CD4-positive, alpha-beta memory T cell (primary cell): ENCODE measurements at places on chromosomes 13 and 19. TPM values are rescaled to one million over a fixed set of nuclear protein-coding genes. Genes with fewer than 3 reads are reported as not detected.

DNA sequence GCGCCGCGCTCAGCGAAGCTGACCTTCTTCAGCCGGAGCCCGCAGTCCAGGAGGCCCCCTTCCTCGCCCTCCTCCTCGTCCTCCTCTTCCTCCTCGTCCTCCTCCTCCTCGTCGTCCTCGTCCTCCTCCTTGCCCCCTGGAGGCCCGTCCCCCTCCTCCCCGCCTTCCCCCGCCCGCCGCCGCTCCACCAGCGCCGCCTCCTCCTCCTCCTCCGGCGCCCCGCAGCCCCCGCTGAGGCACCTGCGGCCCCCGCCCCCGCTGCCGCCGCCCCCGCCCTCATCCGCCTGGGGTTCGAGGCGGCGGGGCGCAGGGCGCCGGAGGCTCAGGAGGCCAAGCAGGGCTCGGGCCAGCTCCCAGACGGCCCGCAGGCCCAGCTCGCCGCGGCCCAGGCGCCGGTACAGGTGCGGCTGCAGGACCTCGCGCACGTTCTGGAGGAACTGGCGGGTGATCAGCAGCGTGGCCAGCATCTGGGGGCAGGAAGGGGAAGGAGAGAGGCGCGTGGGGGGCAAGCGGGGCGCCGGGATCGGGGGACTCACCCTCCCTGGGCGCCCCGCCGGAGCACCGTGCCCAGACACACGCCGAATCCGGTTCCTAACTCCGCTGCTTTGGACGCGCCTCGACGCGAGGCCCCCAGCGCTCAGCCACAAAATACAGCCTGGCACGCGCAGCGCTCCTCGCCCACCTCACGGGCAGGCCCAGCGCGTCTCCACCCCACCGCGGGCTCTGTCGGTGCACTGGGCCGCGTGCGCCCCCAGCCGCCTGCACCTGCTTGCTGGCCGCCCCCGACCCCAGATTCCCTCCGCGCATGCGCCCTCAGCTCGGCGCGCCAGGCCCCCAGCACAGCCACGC, 5.9 kb downstream of the ANO8 start:
- H3K4me3 ChIP-seq, result peak overlapping the region; percentile 29
- peaks cover 21% of the 10 kb centered on the region for H3K4me1 ChIP-seq
- DNase-seq, result peak; percentile 44
- no peaks in the 10 kb centered on the region for H3K27me3 ChIP-seq
- H3K36me3 ChIP-seq, result no peaks in the 10 kb centered on the region

GRCh38 chr19:4579389-4579788, 19.9 kb upstream of the SEMA6B start:
- peaks cover 5% of the 10 kb centered on the region for H3K4me1 ChIP-seq
- H3K36me3 ChIP-seq, result no peaks in the 10 kb centered on the region
- no peak overlapping the region for H3K27ac ChIP-seq
- DNase-seq, result no peak

GRCh38 chr13:92355213-92355612, 871.4 kb upstream of the GPC6 start:
- H3K27ac ChIP-seq, result no peak overlapping the region
- H3K36me3 ChIP-seq, result no peaks in the 10 kb centered on the region
- DNase-seq, result no peak
- H3K27me3 ChIP-seq, result no peaks in the 10 kb centered on the region

CCL25 gene
- total RNA-seq, result not detected

GRCh38 chr19:40411958-40412499, 1.1 kb downstream of the PRX start:
- DNase-seq, result no peak
- H3K36me3 ChIP-seq, result no peaks in the 10 kb centered on the region
- no peak overlapping the region for H3K4me3 ChIP-seq
- no peaks in the 10 kb centered on the region for H3K27me3 ChIP-seq
- H3K27ac ChIP-seq, result no peak overlapping the region

- H3K27me3 ChIP-seq, result no peaks in the 10 kb centered on the region
- H3K27ac ChIP-seq, result no peak overlapping the region
- no peak overlapping the region for H3K4me3 ChIP-seq
- no peak for DNase-seq
Measured at GRCh38 chr19:45005787-45006186, 4.5 kb downstream of the RELB start.

DBP gene
- 62.6 TPM for total RNA-seq
